Sigmoid colon (tissue), 7 donors: ENCODE measurements at places on chromosomes 12 and 14. TPM values are rescaled to one million over a fixed set of nuclear protein-coding genes. Genes with fewer than 3 reads are reported as not detected.

DNA sequence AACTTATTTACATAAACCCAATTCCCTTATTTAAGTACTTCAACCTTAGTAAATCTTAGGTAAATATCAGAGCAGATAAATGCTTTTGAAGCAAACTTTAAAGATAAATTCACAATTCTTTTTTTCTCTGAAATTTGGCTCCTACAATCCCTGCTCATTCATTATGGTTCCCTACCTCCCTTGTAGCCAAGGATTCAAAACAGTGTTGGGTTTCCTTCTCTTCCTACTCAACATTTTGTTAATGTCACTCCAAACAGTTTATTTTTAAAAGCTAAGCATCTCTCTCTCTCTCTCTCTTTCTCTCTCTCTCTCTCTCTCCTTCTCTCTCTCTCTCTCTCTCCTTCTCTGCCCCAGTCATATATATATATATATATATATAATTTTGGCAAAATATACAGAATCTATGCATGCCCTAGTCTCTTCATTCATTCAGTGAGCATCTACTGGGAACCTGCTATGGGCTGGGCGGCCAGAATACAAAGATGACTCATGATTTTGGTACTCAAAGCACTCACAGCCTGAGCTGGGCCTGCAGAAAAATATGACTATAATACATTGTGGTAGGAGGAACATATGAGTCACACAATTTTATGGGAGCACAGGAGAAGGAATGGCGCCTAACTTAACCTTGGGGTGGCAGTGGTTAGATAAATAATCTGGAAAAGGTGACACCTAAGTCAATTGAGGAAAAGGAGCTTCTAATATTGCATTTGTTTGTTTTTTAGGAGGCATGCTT, 123.7 kb upstream of the DHRS4 start:
- H3K27ac ChIP-seq, result peak overlapping the region; percentile 43
- H3K36me3 ChIP-seq, result no peaks in the 10 kb centered on the region
- H3K4me1 ChIP-seq, result peaks cover 27% of the 10 kb centered on the region
- DNase-seq, result no peak
- H3K4me3 ChIP-seq, result no peak overlapping the region

GRCh38 chr12:57129889-57130288, 1.6 kb downstream of the LRP1 start:
- peaks cover 66% of the 10 kb centered on the region for H3K4me1 ChIP-seq
- no peaks in the 10 kb centered on the region for H3K36me3 ChIP-seq

GRCh38 chr14:89040080-89040459, 215.6 kb downstream of the TTC8 start:
- H3K36me3 ChIP-seq, result no peaks in the 10 kb centered on the region
- peak overlapping the region; percentile 79 for H3K27ac ChIP-seq
- peaks cover 9% of the 10 kb centered on the region for H3K4me1 ChIP-seq
- no peak overlapping the region for H3K4me3 ChIP-seq

GRCh38 chr12:39831587-39832315, 212.1 kb upstream of the ABCD2 start:
- no peak overlapping the region for H3K27ac ChIP-seq
- no peaks in the 10 kb centered on the region for H3K4me1 ChIP-seq
- no peak for DNase-seq
- no peaks in the 10 kb centered on the region for H3K36me3 ChIP-seq
- H3K4me3 ChIP-seq, result no peak overlapping the region

- no peaks in the 10 kb centered on the region for H3K27me3 ChIP-seq
- no peak overlapping the region for H3K4me3 ChIP-seq
- no peak overlapping the region for H3K27ac ChIP-seq
These were observed 82.2 kb downstream of the DAD1 start for GRCh38 chr14:22506778-22507351.

- H3K27ac ChIP-seq, result no peak overlapping the region
- no peaks in the 10 kb centered on the region for H3K36me3 ChIP-seq
- no peaks in the 10 kb centered on the region for H3K27me3 ChIP-seq
- H3K4me3 ChIP-seq, result no peak overlapping the region
- DNase-seq, result no peak
- no peaks in the 10 kb centered on the region for H3K4me1 ChIP-seq
These were observed 471.6 kb upstream of the FOXG1 start for GRCh38 chr14:28294834-28295440.

DNA sequence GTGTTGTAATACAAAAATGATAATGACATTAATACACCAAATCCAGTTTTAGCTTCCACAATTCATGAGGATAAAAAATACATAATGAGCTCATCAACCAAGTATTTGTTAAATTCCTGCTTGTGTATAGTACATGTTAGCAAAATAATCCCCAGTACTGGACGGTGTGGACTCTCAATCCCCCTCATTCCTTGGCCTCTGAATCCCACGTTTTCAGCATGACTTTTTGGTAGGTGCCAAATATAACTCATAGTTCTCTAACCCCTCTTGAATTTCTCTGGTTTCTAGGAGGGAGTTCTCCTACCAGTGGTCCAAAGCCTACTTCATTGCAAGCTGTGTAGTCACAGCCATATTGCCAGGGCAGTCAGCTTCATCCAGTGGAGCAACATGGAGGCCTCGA, 41.4 kb upstream of the EPS8 start:
- no peaks in the 10 kb centered on the region for H3K36me3 ChIP-seq
- H3K4me3 ChIP-seq, result no peak overlapping the region
- H3K27ac ChIP-seq, result no peak overlapping the region
- no peaks in the 10 kb centered on the region for H3K4me1 ChIP-seq
- DNase-seq, result no peak
- H3K27me3 ChIP-seq, result no peaks in the 10 kb centered on the region

- no peak overlapping the region for H3K27ac ChIP-seq
- peaks cover 9% of the 10 kb centered on the region for H3K4me1 ChIP-seq
- no peaks in the 10 kb centered on the region for H3K27me3 ChIP-seq
These were observed 70.4 kb downstream of the MOK start for GRCh38 chr14:102234331-102235264.

DNA sequence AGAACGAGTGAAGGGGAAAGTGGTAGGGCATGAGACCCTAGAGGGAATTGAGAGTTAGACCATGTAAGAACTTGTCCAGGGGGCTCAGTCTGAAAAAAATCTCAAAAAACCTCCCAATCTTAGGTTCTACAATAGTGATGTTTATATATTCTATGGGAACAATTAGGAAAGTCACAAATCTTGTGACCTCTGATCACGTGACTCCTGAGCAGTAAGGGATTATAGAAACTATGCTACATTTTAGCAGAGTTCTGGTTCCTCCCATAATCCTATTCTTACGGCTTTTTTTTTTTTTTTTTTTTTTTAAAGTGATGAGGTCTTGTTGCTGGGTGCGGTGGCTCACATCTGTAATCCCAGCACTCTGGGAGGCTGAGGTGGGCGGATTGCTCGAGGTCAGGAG, 5.8 kb downstream of the ADCK1 start:
- H3K27me3 ChIP-seq, result no peaks in the 10 kb centered on the region
- H3K4me1 ChIP-seq, result peaks cover 5% of the 10 kb centered on the region
- no peak overlapping the region for H3K27ac ChIP-seq
- no peak overlapping the region for H3K4me3 ChIP-seq
- no peaks in the 10 kb centered on the region for H3K36me3 ChIP-seq

The P3H3 gene
- 16.4 TPM for total RNA-seq

GRCh38 chr12:39103552-39104165, 198.3 kb upstream of the CPNE8 start:
- H3K4me1 ChIP-seq, result no peaks in the 10 kb centered on the region
- no peaks in the 10 kb centered on the region for H3K27me3 ChIP-seq
- DNase-seq, result no peak
- H3K36me3 ChIP-seq, result no peaks in the 10 kb centered on the region
- no peak overlapping the region for H3K4me3 ChIP-seq
- H3K27ac ChIP-seq, result no peak overlapping the region

GRCh38 chr12:107355004-107355565, 261.7 kb upstream of the CRY1 start:
- no peak for DNase-seq
- H3K27me3 ChIP-seq, result no peaks in the 10 kb centered on the region
- no peaks in the 10 kb centered on the region for H3K36me3 ChIP-seq

GRCh38 chr12:53551889-53552291, 44.6 kb upstream of the NPFF start:
- no peaks in the 10 kb centered on the region for H3K27me3 ChIP-seq
- DNase-seq, result no peak
- no peak overlapping the region for H3K4me3 ChIP-seq
- peak overlapping the region; percentile 7 for H3K27ac ChIP-seq

- no peak overlapping the region for H3K27ac ChIP-seq
- no peak for DNase-seq
- H3K27me3 ChIP-seq, result no peaks in the 10 kb centered on the region
- no peaks in the 10 kb centered on the region for H3K36me3 ChIP-seq
- no peaks in the 10 kb centered on the region for H3K4me1 ChIP-seq
These were observed 150.3 kb upstream of the AVPR1A start for GRCh38 chr12:63301311-63301710.

DNA sequence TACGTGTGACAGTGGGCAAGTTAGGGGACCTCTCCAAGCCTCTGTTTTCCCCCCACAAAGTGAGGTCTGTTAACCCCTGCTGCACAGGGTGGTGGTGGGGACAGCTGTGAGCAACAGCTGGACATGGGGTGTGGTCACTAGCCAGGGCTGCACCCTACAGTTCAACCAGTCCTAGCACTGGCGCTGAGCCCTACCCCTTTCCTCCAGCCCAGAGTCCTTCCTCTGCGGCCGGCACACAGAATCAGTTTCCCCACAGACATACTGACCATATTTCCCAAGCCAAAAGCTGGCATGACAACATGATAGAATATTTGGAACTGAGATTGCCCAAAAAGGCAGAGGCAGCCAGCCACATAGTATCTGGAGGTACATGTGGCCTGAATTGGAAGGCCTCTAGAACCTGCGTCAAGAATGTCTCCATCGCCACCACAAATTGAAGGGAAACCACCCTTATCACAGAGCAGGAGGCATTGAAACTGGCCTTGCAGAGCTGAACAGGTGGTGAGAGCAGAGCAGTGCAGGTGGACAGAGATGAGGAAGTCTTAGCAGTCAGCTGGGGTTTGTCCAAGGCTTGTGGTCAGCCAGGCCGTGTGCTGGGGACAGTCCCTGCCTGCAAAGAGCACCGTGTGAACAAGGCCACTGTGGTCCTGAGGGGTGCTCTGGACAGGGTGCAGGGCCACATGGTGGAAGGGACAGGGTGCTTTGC, 21.2 kb downstream of the DEGS2 start:
- H3K4me1 ChIP-seq, result no peaks in the 10 kb centered on the region
- H3K4me3 ChIP-seq, result no peak overlapping the region
- H3K27ac ChIP-seq, result no peak overlapping the region
- peaks cover under 1% of the 10 kb centered on the region for H3K36me3 ChIP-seq

DNA sequence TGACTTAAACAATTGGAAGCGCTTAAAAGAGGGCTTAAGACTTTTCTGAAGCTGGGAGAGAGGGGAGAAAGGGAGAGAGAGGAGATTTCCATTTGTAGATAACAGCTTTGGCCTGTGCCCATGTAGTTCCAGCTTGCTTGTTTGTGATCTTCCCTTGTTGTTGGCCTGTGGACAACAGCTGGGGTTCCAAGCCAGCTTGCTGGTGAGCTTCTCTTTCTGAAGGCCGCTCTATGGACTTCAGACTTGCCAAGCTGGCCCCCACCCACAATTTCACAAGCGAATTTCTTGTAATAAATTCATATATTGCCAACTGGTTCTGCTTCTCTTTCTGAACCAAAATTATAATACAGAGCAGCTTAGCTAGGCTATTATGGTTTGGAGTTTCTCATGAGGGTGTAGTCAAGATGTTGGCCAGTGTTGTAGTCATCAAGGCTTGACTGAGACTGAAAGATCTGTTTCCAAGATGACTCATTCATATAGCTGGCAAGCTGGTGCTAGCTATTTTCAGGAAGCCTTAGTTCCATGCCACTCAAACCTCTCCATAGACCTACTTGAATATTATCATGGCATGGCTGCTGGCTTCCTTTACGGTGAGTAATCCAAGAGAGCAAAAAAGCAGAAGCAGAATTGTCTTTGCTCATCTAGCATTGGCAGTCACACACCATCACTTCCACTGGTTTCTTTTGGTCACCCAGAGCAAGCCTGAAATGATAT, 89.4 kb downstream of the ATP23 start:
- H3K27me3 ChIP-seq, result no peaks in the 10 kb centered on the region
- no peak overlapping the region for H3K4me3 ChIP-seq
- no peaks in the 10 kb centered on the region for H3K36me3 ChIP-seq
- no peak for DNase-seq
- H3K4me1 ChIP-seq, result no peaks in the 10 kb centered on the region
- H3K27ac ChIP-seq, result no peak overlapping the region

DNA sequence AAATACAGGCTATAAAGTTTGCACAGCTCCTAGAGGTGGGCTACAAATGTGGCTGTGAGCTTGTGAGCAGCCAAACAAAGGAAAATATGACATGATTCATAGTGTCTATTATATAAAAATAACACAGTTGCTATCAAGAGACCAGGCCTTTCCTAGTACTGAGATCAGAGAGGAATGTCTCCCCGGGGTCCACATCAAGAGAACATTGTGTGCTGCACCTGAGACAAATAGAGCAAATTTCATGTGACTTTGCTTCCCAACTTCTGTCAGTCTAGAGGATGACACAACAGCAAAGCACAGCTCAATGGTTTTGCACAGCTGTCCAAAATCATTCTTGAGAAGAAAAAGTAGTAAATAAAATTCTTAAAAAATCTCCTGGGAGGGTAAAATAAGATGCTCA, 297.5 kb upstream of the PRKD1 start:
- H3K36me3 ChIP-seq, result no peaks in the 10 kb centered on the region
- peak overlapping the region; percentile 48 for H3K27ac ChIP-seq
- H3K4me3 ChIP-seq, result no peak overlapping the region

- no peak overlapping the region for H3K27ac ChIP-seq
- no peaks in the 10 kb centered on the region for H3K4me1 ChIP-seq
- DNase-seq, result no peak
- no peaks in the 10 kb centered on the region for H3K36me3 ChIP-seq
These were observed 1640.0 kb upstream of the SEL1L start for GRCh38 chr14:83173687-83174086.

DNA sequence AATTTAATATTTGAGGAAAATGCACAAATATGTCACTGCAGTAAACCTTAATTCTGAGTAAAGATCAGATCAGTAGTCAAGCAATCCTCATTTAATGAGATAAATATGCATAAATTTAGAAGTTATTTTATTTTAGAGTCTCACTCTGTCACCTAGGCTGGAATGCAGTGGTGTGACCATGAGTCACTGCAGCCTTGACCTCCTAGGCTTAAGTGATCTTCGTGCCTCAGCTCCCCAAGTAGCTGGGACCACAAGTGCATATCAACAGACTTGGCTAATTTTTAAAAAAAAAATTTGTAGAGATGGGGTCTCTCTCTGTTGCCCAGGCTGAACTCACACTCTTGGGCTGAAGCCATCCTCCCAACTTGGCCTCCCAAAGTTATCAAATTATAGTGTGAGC, 41.3 kb downstream of the LMO3 start:
- no peak for DNase-seq
- no peak overlapping the region for H3K4me3 ChIP-seq
- H3K4me1 ChIP-seq, result no peaks in the 10 kb centered on the region
- no peaks in the 10 kb centered on the region for H3K27me3 ChIP-seq
- H3K27ac ChIP-seq, result no peak overlapping the region

The FBXO34 gene
- total RNA-seq, result 18.2 TPM

GRCh38 chr12:64631197-64631596, 20.9 kb downstream of the RASSF3 start:
- H3K27me3 ChIP-seq, result no peaks in the 10 kb centered on the region
- H3K27ac ChIP-seq, result peak overlapping the region; percentile 25
- H3K4me3 ChIP-seq, result no peak overlapping the region
- no peaks in the 10 kb centered on the region for H3K4me1 ChIP-seq
